Progenitor cell of endocrine pancreas (in vitro differentiated cells): ENCODE measurements at places on chromosomes 5 and 9.

- DNase-seq, result no peak
Measured at GRCh38 chr5:135502836-135503520, 32.8 kb downstream of the NEUROG1 start.

GRCh38 chr5:113050721-113051382 lies 74.3 kb downstream of the DCP2 start:
- no peak for DNase-seq

DNA sequence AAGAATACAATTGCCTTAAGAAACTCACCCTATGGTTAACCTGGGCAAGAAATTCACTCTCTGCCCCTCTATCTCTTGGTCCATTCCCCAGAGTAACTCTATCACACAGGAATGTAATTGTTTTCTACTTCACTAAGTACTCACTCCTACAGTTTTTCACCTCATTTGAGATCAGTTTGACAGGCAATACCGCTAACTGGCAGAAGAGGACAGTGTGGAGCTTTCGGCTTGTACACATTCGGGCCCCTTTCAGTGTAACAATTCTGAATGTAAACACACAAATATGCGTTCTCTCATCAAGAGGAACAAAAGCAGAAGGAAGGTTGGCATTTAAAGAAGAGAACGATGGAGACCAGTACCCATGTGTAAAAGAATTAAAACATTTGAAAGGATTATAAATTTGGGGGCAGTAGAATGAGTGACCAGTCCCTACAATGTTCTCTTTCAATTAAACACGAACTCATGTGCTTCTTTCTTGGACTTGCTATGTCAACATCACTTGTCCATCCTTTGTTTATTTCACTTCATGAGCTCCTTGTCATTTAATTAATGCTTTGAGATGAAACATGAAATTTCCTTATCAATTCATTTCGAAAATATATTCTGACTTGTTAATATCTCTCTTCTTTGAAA lies 188.5 kb upstream of the GRAMD2B start:
- no peak for DNase-seq

DNA sequence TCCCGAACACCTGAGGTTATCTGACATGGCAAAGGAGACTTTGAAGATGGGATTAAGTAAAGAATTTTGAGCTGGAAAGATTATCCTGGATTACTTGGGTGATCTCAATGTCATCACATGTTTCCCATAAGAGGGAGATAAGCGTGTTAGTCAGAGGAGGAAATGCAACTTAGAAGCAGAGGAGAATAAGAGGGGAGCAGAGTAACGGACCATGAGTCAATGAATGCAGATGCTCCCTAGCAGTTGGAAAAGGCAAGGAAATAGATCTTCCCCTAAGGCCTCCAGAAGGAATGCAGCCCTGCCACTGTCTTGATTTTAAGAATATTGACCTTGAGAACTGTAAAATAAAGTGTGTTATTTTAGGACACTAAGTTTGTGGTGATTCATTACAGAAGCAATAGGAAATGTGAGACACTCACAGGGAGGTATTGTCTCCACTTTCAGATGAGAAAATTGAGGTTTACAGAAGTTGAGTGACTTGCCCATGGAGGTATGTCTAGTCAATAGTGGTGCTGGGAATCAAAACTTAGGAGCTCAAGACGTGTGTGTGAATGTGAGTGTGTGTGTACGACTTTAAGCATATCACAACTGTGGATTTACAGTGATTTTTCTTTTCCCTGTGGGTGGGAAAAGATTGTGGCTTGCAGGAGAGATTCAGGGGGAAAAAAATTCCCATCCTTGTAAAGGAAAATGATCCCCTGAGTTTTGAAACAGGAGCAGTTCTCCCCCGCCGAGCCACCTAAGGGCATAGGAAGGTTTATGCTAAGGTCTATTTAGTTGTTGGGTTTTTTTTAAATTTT lies 125.3 kb downstream of the TRIM32 start:
- DNase-seq, result no peak

GRCh38 chr9:121700832-121701419 lies 49.5 kb downstream of the DAB2IP start:
- no peak for DNase-seq

- no peak for DNase-seq
Measured at GRCh38 chr9:23497137-23497504, 328.9 kb downstream of the ELAVL2 start.

DNA sequence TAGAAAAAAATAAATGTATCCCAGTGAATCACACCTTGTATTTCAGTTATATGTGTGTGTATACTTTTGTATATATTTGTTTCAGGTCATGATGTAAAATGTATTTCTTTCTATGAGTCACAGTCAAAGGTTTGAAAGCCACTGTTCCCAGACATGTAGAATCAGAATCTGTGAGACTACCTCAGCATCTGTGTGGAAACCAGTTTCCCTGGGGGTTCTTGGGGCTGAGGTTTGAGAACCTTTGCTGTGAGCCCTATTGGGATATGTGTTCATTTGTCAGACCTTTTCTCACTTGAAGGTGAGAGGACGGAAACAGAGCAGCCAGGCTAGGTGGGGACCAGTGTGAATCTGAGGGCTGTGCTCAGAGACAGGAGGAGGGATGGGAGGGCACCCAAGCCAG lies 78.7 kb upstream of the SAP30L start:
- no peak for DNase-seq

GRCh38 chr5:73491155-73491554 lies 7.1 kb upstream of the BTF3 start:
- DNase-seq, result no peak

- no peak for DNase-seq
Measured at GRCh38 chr5:173143567-173143966, 764 bp upstream of the BNIP1 start.

DNA sequence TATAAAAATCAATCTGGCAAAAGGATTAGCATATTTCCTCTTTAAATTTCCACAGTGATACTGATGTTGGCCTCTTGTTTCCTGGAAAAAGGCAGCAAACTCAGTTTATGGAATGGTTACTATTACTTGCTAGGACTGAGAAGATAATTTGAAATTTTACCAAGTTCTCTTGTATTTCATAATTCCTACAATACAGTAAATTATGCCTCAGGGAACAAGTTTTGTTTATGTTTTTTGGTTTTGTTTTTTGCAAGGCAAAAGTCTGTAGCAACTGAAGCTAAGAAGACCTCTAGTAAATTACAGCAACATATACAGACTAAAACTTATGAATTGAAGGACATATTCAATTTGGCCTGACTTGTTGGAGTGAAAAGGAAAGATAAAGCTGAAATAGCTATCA lies 30.2 kb upstream of the SLCO6A1 start:
- DNase-seq, result no peak

- DNase-seq, result no peak
Measured at GRCh38 chr5:9454012-9454481, 91.8 kb downstream of the SEMA5A start.

- DNase-seq, result no peak
Measured at GRCh38 chr5:60334281-60334713, 365.7 kb downstream of the DEPDC1B start.

- no peak for DNase-seq
Measured at GRCh38 chr9:129280236-129280622, 102.2 kb upstream of the IER5L start.

- DNase-seq, result no peak
Measured at GRCh38 chr5:163595932-163596607, 90.7 kb downstream of the MAT2B start.

GRCh38 chr5:11590475-11590874 lies 313.8 kb downstream of the CTNND2 start:
- DNase-seq, result no peak

DNA sequence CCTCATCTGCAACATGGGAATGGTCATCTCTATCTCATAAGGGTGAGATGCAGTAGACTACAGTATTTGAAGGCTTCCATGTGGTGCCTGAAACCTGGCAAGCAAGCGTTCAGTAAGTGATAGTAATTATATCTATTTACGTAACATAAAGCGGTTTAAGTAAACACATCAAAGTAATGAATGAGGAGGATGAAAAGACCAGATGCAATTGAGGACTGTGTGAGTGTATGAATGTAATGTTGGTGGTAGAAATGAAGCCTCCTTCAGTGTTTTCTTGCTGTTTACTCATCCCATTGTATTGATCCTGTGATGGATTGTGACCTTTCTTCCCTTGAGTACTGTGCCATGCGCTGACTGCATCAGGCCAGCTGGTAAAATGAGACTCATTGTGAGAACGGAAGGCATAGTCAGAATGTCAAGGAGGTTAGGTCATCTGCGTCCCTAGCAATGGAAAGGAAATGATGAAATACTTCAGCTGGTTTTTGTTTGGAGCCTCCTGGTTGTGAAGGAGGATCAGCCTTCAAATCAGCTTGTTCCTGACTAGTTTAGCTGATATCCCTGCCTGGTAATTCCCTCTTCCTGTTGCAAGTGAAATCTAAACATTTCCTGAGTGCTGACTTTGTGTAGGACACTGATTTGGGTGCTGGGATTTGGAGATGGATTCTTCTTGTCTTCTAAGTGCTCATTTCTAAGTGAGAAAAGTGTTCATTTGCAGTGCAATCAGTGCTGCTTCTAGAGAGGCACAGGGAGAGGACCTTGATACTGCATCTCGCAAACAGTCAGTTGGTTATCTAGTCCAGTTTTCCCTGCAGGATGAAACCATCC lies 35.6 kb downstream of the TNFSF8 start:
- DNase-seq, result no peak

DNA sequence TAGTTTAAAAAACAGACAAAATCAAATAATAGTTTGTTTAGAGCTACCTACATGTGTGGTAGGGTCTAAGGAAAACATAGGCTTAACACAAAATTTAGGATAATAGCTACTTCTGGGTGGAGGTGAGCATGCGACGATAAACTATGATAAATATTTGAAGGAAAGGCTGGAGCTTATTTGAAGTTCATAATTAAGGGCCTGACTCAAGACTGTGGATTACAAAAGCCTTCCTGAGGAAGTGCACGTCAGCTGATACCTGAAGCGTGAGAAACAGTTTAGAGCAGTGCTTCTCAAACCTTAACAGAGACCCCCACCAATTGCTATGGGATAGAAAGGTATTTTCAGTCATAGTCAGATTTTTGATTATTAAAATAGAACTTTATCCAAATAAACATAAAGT lies 20.4 kb upstream of the UBLCP1 start:
- DNase-seq, result no peak

DNA sequence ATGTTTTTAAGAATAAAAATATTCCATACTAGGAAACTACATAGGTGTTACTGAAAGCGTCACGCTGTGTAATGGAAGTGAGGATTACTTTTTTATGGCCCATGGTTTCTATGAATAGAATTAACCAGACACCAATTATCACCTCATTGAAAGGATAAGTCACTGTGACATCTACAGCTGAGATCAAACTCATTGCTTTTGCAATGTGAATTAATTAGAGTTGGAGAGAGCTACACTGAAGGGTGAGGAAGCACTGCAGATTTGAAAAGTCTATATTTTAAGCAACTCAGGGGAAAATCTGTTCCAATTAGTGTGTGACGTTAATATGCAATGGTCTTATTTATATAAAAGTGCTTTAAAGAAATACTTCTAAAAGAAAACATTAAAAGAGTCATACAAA lies 1300.1 kb upstream of the DMAC1 start:
- DNase-seq, result no peak

DNA sequence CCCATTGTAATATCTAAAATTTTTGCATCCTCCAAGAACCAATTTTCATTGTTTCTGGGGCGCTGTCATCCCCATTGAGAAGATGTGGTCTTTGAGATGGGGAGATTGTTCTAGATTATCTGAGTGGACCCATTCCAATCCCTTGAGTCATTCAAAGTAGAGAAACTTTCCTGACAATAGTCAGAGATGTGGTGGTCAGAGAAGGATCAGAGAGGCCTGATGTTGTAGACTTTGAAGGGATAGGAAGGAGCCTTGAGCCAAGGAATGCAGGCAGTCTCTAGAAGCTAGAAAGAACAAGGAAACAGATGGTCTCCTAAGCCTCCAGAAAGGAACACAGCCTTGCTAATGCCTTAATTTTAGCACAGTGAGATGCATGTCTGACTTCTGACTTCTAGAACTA lies 80.4 kb downstream of the TEK start:
- DNase-seq, result no peak

DNA sequence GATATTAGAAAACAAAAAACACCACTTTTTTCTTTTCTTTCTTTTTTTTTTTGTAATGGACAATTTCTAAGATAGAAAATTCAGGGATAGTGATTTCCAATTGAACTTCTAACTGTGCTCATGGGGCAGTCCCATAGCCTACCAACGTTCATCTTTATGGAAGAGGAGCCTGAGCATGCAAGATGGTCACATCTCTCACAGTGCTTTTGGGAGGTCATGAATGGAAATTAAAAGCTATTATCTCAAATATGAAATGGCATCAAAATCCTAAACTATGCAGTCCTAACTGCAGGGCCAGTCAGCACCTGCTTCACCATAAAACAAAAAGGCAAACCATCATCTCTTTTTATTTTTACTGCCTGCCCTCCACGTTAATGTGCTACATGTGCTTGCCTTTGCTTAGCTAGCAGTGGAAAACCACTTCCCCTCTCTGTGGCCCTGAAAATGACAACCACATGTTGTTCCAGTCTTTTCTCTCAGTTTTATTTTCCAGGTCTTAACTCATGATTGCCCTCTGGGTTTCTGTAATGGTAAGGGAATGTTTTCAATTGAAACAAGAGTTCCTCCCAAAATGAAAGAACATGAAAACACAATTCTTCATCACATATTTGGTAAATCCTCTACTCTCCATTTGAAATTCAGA lies 16.7 kb downstream of the IFNB1 start:
- no peak for DNase-seq

- no peak for DNase-seq
Measured at GRCh38 chr5:109016300-109016699, 268.6 kb downstream of the FER start.

- no peak for DNase-seq
Measured at GRCh38 chr5:87185838-87186237, 81.8 kb upstream of the RASA1 start.

DNA sequence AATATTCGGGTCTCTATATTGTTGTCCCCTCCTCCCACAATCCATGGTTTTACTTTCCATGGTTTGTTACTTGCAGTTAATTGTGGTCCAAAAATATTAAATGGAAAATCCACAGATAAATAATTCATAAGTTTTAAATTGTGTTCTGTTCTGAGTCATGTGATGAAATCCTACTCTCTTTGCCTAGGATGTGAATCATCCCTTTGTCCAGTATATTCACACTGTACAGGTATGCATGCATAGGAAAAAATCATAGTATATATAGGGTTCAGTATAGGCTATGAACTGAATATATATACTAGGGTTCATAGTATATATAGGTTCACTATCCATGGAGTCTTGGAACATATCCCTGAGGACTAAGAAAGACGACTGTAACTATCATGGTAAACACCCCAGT lies 19.6 kb downstream of the INSYN2B start:
- no peak for DNase-seq

DNA sequence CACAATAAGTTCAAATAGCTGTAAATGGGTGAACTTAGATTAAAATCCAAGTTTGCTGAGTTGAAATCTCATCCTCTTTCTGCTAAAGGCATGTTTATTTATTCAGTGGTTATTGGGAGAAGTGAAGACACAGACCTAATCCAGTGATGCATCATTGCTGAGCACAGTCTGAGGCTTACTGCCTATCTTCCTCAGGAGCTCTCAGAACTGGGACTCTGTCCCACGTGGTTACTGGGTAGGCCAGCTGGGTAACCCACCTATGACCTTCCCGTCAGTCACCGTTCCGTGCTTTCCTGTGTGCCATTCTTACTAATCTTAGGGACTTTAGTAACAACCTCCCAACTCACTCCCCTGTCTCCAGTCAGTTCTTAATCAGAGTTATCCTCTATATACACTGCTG lies 226.8 kb upstream of the ATP10B start:
- DNase-seq, result no peak
